ENCODE measurements at places on chromosomes 6 and 20.

- no peak for DNase-seq
These were observed 39.6 kb upstream of the MDFI start for GRCh38 chr6:41598670-41599014.

DNA sequence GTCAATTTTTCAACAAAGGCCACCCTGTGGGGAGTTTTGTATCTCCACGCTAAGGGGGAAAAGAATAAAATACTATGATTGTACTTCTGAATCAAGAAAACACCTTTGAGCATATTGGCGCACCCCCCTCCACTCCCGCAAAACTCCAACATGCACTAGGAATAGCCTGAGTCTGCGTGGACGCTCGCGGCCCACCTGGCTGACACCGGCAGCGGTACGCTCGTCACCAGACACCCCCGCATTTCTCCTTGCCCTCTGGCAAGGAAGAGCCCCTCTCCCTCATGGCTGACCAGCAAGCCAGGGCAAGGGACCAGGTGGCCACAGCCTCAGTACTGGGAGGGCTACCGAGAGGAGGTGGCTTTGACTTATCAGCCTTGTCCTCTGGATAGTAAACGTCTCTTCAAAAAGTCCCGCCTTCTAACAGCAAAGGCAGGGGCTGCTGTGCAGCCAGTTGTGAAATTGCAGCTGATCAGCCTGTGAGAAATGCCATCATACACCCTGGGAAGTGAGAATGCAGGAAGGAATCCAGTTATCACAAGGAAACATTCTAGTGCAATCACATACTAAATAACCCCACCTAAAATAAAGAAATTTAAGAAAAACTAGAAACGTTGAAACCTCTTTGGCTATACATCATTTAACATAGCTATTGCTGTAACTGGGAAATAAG is 84.2 kb downstream of the HUS1B start:
- DNase-seq = no peak

GRCh38 chr6:150307520-150307919 is 61.3 kb upstream of the IYD start:
- no peak for DNase-seq

DNA sequence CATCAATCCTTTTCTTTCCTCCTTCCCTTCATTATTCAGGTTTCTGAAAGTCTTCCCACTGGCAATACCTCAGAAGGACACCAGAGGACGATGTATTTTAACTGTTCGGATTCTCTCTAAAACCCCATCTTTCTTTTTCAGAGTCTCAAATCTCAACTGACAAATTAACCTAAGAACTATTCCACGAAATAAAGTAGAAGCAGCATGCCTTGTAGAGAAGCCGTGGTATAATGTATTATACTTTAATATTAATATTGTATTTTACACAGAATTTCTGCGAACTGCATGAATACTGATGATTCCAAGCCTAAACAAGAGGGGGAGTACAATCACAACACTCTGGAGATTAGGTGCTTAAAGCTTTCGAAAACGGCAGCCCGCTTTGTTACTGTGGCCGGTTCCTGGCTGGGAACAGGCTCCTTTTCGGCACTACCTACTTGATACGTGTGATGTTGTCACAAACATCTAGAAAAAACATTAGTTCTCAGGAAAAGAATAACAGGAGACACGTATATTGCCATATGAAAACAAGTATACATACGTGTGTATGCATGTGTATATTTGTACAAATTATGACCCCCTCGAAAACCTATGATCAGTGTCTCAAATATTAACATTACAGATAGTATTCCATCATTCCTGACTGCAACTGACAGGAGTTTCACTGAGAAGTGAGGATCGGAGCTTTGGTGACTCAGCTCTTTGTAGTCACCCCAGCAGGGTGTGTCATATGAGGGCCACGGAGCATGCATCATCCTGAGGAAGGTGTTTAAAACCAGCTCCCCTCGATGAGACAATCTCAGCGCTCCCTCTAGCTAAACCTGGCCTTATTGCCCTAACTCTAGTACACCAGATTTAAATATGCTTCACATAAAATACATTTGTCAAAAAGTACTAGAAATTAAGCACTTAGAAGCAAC is 319.7 kb upstream of the TCF21 start:
- DNase-seq = peak; percentile 39

- no peak for DNase-seq
These were observed 10.2 kb downstream of the NAPB start for GRCh38 chr20:23410916-23411695.

DNA sequence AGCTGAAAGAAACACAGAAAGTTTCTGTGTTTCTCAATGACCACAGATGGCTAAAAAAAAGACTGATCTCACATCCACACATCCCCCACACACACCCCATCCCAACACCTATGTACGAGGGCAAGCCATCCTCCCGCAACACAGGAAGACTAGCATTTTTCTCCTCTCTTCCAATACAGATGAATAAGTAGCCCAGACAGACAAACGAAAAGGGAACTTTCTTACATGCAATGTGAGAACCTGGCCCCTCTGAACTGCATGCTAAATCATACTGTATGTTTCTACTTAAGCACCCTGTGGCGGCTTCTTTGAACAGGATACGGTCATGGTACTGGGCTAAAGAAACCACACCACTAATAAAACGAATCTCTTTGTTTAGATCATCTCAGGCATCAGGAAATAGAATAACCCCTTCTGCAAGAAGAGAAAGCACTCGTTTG is 116.2 kb downstream of the GMDS start:
- DNase-seq = no peak

GRCh38 chr6:135424385-135424784 is 73.2 kb downstream of the AHI1 start:
- no peak for DNase-seq

- no peak for DNase-seq
These were observed 19.5 kb downstream of the ADNP start for GRCh38 chr20:50911716-50912115.

- peak; percentile 62 for DNase-seq
These were observed 25.0 kb downstream of the TAF8 start for GRCh38 chr6:42075159-42075838.

- DNase-seq = no peak
These were observed 49.8 kb downstream of the ZDHHC14 start for GRCh38 chr6:157430834-157431233.

DNA sequence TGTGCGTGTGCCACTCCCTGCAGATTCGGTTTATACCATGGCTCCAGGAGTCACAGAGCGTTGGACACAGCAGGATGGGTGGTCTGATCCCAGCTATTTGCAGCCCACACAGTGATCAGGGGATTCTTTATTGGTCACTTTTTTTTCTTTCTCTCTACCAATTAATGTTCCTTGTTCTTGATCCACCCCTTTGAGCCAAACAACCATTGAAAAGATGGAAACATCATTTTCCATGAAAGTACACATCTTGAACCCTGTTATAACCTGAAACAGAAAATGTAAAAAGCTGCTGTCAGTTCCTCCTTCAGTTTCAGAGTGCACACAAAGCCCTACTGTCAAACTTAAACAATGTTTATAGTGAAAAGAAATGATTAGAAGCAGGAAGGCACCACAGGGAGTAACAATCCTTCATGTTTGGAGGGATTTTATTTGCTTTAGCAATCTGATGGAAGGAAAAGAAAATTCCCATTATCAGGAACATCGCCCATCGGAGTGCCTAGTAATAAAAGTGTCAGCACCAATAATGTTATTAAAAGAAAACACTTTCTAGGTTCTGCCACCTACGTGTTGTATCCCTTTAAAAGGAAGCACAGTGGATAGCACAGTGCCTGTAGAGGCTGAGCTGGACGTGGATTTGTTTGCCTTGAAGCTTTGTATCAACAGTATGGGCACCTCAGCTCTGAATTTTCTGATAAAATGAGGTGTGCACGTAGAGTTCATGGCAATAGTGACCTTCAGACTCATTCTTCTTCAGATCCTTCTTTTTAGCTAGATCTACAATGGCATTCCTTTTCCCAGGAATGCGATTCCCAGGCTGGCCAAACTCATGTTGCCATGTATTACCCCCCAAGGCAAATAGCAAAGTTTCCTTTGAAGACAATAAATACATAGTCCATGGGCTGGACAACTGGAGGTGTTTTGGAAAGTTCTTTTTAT is 16.1 kb upstream of the THBD start:
- DNase-seq = no peak

- no peak for DNase-seq
These were observed 102.0 kb downstream of the BTBD3 start for GRCh38 chr20:12019715-12020114.

GRCh38 chr6:51542475-51542874 is 544.9 kb downstream of the PKHD1 start:
- no peak for DNase-seq

GRCh38 chr6:125948455-125948854 is 8.1 kb upstream of the HINT3 start:
- DNase-seq = no peak

DNA sequence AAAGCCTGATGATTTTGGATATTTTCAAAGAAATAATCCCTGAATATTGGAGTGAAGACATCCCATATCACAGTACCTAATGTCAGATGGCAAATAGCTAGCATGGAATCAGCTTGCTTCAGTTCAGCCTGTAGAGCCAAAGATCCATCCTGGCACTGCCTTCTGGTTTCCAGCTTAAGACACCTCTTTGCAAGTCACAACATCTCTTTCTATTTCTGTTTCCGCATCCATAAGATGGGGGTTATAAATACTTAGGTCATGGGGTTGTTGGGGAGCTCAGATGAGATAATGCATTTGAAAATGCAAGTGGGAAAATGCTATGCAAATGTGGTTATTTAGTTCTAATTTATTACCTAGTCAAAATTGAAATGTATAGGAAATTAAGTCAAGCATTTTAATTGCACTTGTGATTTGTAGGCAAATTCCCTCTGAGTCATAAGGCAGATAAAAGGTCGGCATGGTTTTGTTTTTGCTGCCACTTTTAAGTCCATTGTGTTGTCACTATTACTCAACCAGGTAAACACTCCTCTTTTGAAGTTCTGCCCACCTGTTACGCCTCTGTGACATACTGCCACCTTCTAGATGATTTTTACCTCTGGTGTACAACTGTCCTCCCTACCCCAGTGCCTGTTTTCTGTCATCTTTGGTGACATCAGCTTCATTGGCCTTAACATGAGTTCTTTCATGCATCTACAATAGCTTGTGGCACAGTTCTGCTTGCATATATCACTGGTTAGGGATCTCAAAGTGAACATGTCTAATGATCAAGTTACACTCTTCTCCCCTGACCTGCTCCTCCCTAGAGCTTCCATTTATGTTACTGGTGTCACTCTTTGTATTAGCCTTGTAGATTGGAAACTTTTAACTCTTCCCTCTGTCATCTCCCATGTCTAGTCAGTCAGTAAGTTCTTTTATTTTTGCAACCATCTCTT is 96.6 kb downstream of the CDKAL1 start:
- DNase-seq = no peak

- no peak for DNase-seq
These were observed 37.6 kb downstream of the ZNF391 start for GRCh38 chr6:27426045-27426620.
